ENCODE measurements at places on chromosomes 3 and 15.

GRCh38 chr3:118977671-118978392 is 56.8 kb downstream of the IGSF11 start:
- peak; percentile 85 for DNase-seq

GRCh38 chr3:66537735-66538134 is 36.9 kb upstream of the LRIG1 start:
- no peak for DNase-seq

- DNase-seq, result no peak
These were observed 46.6 kb upstream of the TBC1D21 start for GRCh38 chr15:73826711-73827251.

GRCh38 chr3:132854856-132855535 is 132.8 kb upstream of the NPHP3 start:
- peak; percentile 41 for DNase-seq

- DNase-seq, result no peak
These were observed 46.8 kb downstream of the PCCB start for GRCh38 chr3:136296960-136297359.

DNA sequence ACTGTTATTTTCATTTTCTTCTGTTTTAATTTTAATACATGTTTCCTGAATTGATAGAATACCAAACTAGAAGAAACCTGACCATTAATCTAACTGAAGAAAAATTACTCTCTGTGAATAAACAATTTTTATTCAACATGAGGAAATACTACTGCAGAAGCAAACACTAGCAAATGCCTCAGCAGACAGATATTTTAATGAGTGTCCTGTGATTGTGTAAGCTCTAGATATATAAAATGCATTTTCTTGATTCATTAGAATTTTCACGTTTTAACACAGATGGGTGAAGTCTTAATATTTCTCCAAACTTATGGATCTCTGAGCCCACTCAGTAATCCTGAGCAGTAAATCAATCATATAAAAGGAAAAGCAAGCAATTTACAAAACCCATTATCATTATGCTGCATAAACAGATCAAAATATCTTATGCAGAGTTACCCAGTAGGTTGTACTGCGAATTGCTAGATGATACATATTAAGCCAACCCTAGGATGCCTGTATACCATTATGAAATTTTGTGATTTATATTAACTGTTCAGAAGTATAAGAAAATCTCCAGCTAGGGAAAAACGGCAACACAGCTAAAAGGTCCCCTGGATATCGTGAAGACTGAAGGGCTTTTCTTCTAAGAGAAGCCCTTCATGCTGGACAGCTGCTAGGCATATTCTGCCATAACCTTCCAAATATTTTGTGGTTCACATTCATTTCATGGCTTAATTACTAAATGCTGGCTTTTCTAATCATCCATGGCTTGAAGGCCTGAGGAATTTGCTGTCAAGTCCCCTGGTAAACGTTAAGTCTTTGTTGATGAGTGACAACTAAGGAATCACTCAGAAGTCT is 157.7 kb upstream of the TGFBR2 start:
- peak; percentile 66 for DNase-seq

DNA sequence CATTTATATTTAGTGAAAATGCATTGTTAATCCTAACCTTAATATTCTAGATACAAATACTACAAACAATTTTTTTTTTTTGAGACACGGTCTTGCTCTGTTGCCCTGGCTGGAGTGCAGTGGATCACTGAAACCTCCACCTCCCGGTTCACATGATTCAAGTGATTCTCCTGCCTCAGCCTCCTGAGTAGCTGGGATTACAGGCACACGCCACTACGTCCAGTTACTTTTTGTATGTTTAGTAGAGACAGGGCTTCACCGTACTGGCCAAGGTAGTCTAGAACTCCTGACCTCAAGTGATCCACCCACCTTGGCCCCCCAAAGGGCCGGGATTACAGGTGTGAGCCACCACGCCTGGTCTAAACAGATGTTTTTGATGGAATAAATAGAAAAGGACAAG is 361.5 kb upstream of the NECTIN3 start:
- DNase-seq, result no peak

- no peak for DNase-seq
These were observed 882.5 kb upstream of the GBE1 start for GRCh38 chr3:82643948-82644347.

- DNase-seq, result peak; percentile 61
These were observed 44.8 kb upstream of the GNB5 start for GRCh38 chr15:52236013-52236412.

DNA sequence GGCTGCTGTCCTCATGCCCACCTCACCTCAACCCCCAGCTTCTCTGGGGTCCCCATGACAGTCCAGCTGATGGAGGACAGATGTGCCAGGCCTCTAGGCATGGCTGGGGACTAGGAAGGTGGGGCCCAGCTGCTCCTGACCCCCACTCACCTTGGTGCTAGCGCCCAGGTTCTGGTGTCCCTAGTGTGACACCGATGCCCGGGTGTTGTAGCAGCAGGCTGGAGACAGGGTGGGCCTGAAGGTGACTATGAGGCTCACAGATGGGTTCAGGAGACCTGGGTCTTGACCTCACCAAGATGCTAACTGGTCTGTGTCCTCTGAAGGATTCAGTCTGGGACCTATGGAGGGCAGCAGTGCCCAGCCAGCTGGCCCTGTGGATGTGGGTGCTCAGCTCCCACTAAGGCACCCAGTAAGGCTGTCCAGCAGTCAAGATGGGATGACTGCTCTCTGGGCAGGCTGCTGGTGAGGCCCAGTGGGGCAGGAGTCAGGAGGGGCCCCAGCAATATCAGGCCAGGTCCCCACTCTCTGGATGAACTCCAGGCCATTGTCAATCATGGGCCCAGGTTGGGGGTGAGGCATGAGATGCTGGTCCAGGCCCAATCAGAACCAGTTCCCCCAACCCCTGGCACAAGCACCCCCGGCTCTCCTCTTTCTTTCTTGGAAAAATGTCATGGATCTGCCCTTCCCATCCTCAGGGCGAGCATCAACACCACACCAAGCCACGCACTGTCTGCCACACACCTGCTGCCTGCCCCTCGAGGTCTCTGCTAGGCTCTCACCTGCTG is 33.0 kb downstream of the ALDH1L1 start:
- no peak for DNase-seq

DNA sequence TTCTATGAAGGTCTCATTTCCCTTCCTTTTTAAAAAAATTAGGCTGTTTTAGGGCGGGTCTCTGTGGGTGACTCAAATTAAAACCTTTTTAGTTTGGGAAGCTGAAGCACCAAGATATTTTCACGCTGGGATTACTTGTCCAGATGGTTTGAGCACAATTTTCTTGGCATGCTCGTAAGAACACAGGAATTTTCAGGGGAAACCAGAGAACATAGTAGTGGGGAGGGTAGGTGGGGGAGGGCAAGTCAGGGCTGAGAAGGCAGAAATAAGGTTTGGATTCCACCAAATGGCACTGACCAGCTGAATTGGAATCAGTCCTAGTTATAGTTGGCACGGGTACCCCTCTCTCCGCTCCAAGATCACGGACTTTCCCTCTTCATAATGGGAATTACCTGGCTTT is 97.3 kb upstream of the LRIG1 start:
- peak; percentile 30 for DNase-seq

- DNase-seq, result no peak
These were observed 479.0 kb downstream of the FOXP1 start for GRCh38 chr3:71104556-71104955.

GRCh38 chr3:63976161-63976871 is 47.0 kb downstream of the PSMD6 start:
- DNase-seq, result peak; percentile 65

DNA sequence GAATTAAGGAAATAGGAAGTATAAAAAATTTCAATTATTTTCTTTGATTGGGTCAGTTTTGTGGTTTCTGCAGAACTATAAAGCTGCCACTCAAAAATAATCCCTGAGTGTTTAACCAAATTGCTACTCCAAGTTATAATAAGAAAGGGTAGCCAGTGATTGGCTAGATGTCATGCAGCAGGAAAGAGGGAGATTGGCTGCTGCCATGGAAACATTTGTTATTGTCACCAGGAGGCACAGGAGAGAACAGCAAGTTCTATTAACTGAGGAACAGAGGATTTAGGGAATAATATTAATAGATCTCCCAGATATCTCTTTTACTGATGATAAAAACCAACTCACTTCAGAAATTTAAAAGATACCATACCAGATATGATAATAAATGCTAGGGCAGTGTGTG is 42.6 kb downstream of the CLDN1 start:
- DNase-seq, result no peak

DNA sequence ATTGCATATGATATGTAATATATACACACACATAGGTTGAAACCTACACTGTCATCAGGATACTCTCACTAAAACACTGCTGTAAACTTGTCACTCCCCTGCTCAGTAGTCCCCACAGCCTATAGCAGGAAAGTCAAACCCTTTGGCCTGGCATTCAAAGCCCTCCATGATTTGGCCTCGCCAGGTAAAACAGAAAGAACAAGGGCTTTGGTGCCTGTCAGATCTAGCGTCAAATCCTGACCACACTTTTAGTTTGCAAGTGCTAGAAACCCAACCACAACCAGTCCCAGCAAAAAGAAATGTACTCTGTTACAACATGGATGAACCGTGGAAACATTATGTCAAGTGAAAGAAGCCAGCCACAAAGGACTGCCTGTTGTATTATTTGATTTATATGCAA is 11.4 kb downstream of the CRABP1 start:
- DNase-seq, result no peak

DNA sequence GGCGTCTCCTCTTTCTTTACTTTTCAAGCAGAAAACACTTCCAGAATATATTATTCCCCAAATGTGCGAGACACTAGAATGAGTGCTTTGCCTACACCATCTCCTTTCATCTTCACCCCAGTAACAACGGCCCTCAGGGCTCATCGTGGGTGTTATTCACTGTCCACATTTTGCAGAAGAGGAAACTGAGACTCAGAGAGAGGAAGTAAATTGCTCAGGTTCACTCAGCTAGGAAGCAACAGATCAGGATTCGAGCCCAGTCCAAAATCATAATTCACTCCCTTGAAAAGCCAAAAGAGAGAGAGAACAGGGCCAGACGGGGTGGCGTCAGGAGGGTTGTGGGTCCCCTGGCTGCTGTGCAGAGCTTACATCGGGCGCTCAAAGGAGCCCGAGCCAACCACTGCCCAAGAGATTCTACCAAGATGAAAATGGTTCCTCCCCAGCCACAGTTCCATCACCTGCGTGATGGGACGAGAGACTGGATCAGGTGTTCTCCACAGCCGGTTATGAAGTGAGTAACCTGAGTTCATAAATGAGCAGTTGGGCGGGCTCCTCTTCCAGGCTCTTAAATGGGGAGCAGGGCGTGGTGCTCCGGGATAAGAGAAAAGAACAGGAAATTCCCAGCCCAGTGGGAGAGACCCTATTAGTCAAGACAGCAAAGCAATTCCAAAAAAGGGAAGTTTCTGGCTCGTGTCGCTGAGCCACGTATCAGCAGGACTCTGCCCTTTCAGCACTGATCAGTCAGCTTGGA is 48.6 kb upstream of the FLNB start:
- no peak for DNase-seq

DNA sequence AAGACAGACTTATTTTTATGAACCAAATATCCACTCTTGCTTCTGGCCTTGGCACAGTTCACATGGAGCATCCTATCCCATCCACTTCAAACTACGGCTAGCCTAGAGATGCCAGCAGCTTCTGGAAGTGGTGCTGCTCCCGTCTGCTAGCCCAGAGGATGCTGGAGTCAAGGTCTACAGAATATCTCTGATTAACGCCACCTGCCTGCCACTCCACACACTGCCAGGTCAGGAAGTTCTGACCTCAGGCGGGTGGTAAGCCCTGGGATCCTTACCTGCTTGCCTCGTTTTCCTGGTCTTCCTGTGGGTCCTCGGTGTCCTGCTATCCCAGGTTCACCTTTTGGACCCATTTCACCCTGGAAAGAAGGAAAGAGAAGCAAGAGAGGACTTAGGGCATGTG is 42.9 kb downstream of the EAF1 start:
- DNase-seq, result no peak

DNA sequence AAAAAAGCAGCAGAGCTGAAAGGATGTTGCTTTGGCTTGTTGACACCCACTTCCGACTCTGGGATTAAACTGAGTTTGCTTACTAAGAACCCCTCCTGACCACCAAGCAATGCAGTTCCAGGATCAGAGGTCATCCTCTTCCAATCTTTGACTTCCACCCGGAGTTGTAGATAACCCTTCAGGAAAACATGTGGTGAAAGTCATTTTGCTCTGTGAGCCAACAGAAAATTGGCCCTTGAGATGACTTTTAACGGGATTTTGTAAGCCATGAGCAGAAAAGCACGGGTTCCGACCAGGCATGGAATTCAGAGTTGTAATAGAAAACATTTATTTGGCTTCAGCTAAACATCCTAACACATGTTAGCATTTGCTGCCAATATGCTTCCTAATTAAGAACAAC is 171.6 kb upstream of the NR2F2 start:
- no peak for DNase-seq

DNA sequence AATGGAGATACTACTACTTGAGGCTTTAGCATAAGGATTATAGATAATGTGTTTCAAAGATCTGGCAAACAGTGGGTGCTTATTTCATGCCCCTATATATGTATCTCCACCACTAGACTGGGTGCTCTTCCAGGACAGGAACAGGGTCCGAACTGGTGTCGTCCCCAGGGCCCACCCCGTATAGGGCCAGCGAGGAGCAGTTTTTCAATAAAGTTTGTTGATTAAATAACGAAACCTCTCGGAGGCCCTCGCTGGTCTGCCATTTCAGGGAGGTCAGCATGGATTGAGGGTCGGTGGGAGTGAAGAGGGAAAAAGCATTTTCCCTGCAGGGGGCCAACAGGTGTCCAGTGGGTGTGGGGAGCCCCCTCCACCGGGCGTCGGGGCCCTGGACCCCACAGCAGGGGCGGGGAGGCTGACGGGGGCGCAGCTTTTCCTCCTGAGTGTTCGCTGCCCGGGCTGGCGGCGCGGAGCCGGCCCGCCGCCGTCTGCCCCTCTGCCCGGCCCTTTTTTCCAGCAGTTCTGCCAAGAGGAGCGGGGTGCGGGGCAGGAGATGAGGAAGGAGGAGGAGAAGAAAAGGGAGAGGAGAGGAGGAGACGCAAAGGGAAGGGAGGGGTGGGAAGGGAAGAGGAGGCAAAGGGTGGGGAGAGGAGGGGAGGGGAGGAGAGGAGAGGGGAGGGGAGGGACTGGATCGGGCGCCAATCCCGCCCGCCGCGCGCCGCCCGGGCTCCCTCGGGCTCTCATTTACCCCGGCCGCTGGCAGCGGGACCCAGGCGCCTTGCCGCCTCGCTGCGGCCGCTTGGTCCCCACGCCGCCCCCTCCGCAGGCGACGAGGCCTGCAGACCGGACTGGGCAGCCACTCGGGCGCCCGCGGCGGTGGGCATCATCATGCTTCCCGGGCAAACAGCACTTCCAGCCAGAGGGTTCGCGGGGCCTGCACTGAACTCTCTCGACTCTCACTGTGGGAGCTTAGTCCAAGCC is 66.3 kb downstream of the ISG20 start:
- peak; percentile 11 for DNase-seq

- DNase-seq, result peak; percentile 41
These were observed 93.0 kb downstream of the SNRK start for GRCh38 chr3:43379343-43379742.

- DNase-seq, result no peak
These were observed 7.0 kb upstream of the HAPLN3 start for GRCh38 chr15:88902221-88902835.

DNA sequence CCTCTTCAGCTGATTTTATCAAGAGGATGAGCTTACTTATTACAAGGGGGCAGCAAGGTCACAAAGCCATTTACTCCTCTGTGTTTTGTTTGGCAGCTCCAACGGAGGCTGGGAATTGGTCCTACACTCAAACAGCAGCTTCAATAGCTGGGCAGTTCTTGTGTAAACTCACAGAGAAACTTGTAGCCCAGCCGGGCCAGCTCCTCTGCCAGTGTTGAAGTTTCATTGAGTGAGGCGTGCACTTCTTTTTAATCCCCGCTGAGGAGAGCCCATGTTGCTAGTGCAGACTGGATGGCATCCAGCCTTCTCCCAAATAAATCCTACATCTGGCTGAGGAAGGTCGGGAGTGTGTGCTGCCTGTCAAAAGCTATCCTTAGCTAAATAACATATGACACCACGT is 59.5 kb downstream of the BFSP2 start:
- DNase-seq, result peak; percentile 47

Measured in myocyte (in vitro differentiated cells).